ENCODE measurements at places on chromosomes 6 and 20. TPM values are rescaled to one million over a fixed set of nuclear protein-coding genes. Genes with fewer than 3 reads are reported as not detected.

- peak; percentile 70 for DNase-seq
Observed at GRCh38 chr20:44038681-44039123, 124.0 kb downstream of the TOX2 start.

GRCh38 chr20:48164566-48165400, 379.5 kb upstream of the SULF2 start:
- no peak for DNase-seq

GRCh38 chr20:47125508-47125757, 230.8 kb downstream of the EYA2 start:
- DNase-seq, result no peak

GRCh38 chr20:61307686-61308476, 55.8 kb downstream of the CDH4 start:
- DNase-seq, result no peak

Gene CBLN4
- 1.1 TPM for polyA plus RNA-seq

Gene FOXQ1
- polyA plus RNA-seq, result not detected

All from muscle of back (tissue), 13 donors.